ENCODE measurements at places on chromosomes 6 and 20.
A peak's percentile ranks its signal among the peaks of the same experiment; 100 is the strongest.

GRCh38 chr20:57990396-57990987 lies 238.0 kb downstream of the ANKRD60 start:
- DNase-seq = no peak

DNA sequence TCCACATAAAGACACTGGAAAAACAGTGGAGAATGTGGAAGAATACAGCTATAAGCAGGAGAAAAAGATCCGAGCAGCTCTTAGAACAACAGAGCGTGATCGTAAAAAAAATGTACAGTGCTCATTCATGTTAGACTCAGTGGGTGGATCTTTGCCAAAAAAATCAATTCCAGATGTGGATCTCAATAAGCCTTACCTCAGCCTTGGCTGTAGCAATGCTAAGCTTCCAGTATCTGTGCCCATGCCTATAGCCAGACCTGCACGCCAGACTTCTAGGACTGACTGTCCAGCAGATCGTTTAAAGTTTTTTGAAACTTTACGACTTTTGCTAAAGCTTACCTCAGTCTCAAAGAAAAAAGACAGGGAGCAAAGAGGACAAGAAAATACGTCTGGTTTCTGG lies 57.1 kb downstream of the MAP3K4 start:
- DNase-seq = peak; percentile 70

- DNase-seq = no peak
Observed at GRCh38 chr6:168890306-168890980, 363.2 kb downstream of the THBS2 start.

- no peak for DNase-seq
Observed at GRCh38 chr20:2631228-2631627, 21.2 kb upstream of the NOP56 start.

GRCh38 chr6:43877463-43878126 lies 107.6 kb downstream of the VEGFA start:
- no peak for DNase-seq

- no peak for DNase-seq
Observed at GRCh38 chr6:139020689-139021088, 7.9 kb upstream of the ABRACL start.
